ENCODE measurements at places on chromosomes 5 and 9. TPM values are rescaled to one million over a fixed set of nuclear protein-coding genes. Genes with fewer than 3 reads are reported as not detected.

Gene IL13
- not detected for total RNA-seq

Gene WNT8A
- total RNA-seq = not detected

Gene FOXD4
- total RNA-seq = not detected

Gene IL4
- total RNA-seq = not detected

Gene SPATA31A3
- total RNA-seq = not detected

Gene CEL
- total RNA-seq = 0.36 TPM

Gene LMX1B
- not detected for total RNA-seq

Gene PCDHB16
- 0.54 TPM for total RNA-seq

Gene CCDC180
- under 0.01 TPM for total RNA-seq

Gene SLC6A3
- not detected for total RNA-seq

Gene SLC25A2
- total RNA-seq = not detected

Gene RAB3C
- total RNA-seq = not detected

Gene GFI1B
- total RNA-seq = not detected

Gene KCNV2
- total RNA-seq = not detected

Gene ARSI
- 0.32 TPM for total RNA-seq

Gene CARD6
- 10.5 TPM for total RNA-seq

Gene PCDHA3
- not detected for total RNA-seq

Gene NTNG2
- total RNA-seq = 4.7 TPM

Gene SURF1
- 26.9 TPM for total RNA-seq

Gene COL23A1
- not detected for total RNA-seq

Gene SPATA9
- not detected for total RNA-seq

Gene INSL6
- not detected for total RNA-seq

Gene NXNL2
- total RNA-seq = 0.32 TPM

Gene PDZD2
- 1.8 TPM for total RNA-seq

Gene CLINT1
- 64.4 TPM for total RNA-seq

Gene SAXO1
- total RNA-seq = not detected

Gene RORB
- total RNA-seq = not detected

Gene ISL1
- not detected for total RNA-seq

Gene CFAP90
- total RNA-seq = not detected

Gene PCDHB11
- total RNA-seq = 0.65 TPM

Gene PCDHA8
- not detected for total RNA-seq

Gene ANKRD34B
- not detected for total RNA-seq

Gene GAS1
- 170 TPM for total RNA-seq

Gene GMCL2
- not detected for total RNA-seq

Gene SH3TC2
- 7.4 TPM for total RNA-seq

Gene CTNND2
- not detected for total RNA-seq

Gene MZB1
- not detected for total RNA-seq

Gene C5orf46
- total RNA-seq = 0.65 TPM

Gene CSNK1G3
- 36.3 TPM for total RNA-seq

Gene GRK6
- total RNA-seq = 17.7 TPM

Gene SPATA6L
- 0.16 TPM for total RNA-seq

Gene TAF11L11
- total RNA-seq = not detected

Gene TEX10
- total RNA-seq = 21.4 TPM
